ENCODE measurements at places on chromosomes 6 and 20. TPM values are rescaled to one million over a fixed set of nuclear protein-coding genes. Genes with fewer than 3 reads are reported as not detected.

DNA sequence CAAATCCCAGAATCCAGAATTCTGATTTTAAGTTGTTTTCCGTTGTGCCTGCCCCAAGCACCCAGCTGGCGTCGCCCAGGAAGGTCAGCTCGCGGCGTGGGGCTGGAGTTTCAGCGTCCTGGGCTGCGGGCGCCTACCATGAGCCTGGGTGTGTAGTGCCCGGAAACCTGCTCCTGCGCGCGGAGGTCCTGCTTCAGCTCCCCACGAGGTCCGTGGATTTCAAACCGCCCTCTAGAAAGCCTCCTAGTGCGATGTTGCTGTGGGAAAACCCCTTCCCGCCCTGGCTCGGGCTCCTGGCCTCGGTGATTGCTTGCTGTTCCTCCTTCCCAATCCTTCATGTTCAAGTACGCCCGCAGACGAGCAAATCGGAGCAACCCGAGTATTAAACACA, 51.3 kb upstream of the NRN1 start:
- DNase-seq = no peak

DNA sequence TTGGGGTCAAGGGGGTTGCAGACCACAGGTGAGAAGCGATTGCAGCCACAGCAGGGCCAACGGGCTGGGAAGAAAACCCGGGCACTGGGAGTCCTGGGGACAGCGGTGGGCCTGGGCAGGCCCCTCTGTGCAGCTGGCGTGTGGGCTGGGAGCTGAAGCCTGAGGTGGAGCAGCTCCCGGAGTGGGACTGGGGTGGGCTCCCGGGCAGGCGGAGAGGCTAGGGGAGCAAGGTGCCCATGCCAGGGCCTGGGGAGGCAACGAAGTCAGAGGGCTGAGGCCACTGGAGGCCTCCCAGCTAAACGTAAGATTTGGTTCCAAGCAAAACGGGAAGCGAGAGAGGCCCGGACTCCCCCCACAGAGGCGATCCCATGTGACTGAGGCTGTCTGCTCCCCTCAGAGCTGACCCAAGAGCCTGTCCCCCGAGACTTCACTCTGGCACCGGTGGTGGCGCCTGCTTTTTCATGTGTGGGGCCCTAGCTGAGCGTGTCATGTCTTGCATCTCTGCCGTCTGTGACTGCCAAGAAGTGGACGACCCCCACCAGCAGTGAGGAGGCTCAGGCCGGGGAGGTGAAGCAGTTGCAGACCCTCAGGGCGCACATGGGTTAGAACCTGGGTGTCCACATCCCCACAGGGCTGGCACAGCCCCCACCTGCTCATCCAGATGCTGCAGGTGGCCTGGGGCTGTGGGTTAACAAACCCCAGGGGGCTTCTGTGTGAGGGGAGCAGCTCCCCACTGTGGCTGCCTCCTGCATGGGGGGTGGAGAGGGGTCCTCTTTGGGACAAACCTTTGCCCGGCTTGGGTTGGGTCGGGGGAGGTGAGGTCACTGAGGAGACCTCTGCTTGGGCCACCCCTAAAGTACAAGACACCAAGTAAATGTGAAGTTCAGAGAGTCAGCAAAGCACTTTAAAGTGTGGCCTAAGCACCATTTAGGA, 212.3 kb downstream of the TAF4 start:
- DNase-seq = no peak

DNAH8 gene
- total RNA-seq = not detected

MROH8 gene
- 0.13 TPM for total RNA-seq

GRCh38 chr6:129704708-129705107, 5.3 kb downstream of the ARHGAP18 start:
- DNase-seq = no peak

DNA sequence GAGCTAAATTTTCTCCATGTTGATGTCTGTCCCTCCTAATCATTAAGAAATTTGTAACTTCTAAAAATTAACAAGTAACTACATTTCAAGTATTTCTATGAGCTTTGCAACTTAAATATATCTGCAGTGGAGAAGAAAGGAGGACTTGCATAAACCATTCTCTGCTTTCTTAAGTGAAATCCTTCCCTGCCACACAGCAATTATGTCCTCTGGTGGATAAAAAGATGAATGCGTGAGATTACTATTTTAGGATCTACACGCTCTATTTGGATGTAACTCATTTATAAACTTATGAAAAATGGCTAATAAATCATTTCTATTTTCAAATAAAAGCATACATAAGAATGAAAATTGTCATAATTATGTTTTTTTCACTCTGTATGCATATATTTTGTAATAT, 338.0 kb upstream of the PTCHD4 start:
- DNase-seq = no peak

ABHD12 gene
- 88.3 TPM for total RNA-seq

GRCh38 chr6:13671548-13672127, 40.0 kb downstream of the RANBP9 start:
- DNase-seq = no peak

- no peak for DNase-seq
These were observed 90.4 kb downstream of the BMP2 start for GRCh38 chr20:6857927-6858326.

DNA sequence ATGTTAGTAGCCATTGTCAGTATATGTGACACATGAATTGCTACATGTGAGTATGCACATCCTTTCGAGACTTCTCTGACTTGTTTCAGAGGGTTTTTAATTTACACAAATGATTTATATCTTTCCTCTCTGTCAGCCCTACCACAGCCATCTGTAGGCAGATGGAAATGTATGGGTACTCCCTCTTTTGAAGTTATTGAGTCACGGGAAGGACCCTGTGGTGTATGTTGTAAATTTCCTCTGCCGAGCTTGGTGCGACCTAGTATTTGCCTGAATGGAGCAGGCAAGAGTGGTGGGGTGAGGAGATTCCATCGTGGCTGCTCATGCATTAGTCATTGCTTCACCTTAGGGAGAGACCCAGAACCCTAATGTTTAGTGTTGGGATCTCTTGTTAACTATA, 171.9 kb downstream of the JARID2 start:
- no peak for DNase-seq

DNA sequence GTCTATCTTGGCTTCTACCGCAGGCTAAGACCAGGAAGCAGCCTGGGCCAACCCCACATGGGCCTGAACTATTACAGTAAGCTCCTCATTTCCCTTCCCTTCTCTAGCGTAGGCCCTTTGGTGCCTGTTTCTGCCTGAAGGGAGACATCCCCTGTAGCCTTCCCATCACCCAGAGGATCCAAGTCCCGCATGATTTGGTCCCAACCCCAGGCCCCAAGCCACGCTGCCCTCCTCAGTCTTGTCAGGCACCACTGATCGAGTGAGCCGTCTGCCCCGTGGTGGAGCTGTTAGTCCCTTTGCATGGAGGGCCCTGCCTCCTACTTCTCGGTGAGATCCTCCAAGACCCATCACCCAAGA, 46.4 kb downstream of the EBF4 start:
- no peak for DNase-seq

ADGRF1 gene
- 5.3 TPM for total RNA-seq

DNA sequence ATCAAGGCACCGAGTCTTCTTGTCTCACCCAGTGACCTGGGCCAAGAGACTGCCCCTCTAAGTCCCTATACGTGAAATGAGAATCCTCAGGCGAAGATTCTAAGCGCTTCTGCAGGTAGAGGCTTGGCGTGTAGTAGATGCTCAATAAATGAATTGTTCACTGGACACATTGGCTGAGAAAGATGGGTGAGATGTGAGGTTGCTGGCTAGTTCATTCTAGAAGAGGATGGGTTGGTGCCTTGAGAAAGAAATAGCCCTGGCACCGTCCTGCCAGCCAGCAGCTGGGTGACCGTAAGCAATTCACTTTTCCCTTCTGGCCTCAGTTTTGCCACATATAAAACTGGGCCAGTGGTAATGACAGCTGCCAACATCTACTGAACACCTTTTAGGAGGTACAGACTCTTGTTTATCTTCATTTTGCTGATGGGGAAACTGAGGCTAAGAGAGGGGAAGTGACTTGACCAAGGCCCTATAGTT, 1.4 kb downstream of the SRC start:
- no peak for DNase-seq

FILIP1 gene
- 0.21 TPM for total RNA-seq

DNA sequence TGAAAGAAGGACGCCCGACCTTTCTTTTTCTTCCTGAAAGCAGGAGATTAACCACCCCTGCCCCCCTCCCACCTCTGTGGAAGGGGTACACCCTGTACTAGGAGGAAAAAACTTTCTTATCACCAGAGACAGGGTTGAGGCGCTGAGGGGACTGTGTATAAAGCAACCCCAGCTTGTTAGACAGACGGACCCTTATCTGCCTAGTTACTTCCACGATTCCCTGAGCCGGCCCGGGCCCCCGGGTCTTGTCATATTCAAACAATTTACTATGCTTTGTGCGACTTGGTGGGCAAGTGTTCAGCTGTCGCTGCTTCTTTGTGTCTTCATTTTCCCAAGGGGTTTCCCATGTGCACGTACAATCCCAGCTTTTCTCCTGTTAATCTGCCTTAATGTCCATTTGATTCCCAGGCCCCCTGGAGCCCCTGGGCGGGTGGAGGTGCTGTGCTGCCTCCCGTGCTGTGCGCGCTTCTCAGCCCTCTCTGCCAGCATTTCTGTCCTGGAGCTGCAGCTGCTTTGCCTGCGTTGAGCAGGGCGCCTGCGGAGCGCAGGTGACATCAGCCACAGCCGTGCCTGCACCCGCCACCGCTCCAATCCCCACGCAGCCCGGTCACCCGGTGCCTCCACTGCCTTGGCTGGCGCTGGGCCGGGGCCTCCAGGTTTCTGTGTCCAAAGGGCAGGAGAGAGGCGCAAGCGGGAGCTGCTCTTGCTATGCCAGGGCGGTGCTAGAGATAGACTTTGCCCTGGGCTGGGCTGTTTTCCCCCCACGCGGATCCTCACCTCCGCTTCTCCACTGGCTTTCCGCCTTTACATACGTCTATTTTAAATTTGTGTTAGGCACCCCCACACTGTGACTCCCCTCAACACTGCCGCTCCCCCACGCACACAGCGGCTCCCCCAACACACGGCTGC, 96.2 kb downstream of the TTLL2 start:
- no peak for DNase-seq

ANKRD66 gene
- total RNA-seq = not detected

DNA sequence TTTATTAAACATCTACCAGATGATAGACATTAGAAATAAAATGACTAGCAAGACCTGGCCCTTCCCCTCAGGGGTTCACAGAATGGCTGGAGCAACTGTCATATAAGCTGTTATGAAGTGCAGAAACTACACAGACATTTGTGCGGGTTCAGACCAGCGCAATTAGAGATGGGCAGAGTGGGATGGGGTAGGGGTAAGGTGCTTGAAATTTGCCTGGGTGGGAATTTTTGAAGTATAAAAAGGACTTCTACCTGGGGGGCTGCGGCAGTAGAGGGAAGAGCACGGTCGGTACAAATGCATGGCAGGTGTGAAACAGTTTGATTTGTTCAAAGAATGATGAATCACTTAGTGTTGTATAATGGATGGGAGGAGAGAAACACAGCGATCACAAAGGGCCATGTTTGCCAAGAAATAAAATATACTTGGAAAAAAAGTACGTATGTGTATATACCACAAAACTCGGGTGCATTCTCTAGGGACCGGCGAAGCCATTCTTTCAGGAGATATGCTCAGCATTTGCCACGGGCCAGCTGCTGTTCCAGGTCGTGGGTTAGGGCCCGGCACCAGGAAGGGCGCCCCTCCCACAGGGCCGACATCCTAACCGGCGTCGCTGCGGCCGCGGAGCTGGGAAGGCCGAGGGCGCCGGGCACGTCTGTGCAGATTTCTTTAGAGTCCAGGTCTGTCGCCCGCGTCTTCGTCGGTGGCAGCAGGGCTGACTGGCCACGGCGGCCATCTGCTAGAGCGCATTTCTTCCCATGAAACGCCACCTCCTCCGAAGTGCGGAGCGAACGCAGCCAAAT, 809 bp upstream of the NOL7 start:
- no peak for DNase-seq

SPATS1 gene
- total RNA-seq = not detected

DNA sequence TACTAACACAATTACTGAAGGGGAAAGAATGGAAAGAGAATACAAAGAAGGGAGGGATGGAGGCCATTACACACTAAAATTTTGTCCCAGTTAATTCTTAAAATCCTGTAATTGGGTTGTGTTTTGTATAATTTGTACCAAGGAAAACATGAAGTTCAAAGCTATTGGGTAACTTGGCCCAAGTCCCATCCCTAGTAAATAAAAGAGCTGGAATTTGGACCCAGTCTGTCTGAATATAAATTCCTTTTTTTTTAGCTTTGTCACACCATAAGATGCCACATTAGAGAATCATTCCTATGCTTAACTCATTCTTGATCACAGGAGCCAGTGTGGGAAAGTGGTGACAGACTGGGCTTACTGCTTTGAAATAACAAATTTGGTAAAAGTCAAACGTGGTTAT, 66.8 kb upstream of the CBLN4 start:
- DNase-seq = no peak

- DNase-seq = no peak
These were observed 340.0 kb upstream of the PRDM1 start for GRCh38 chr6:105746130-105746505.

GRCh38 chr6:154566866-154567265, 56.4 kb upstream of the CNKSR3 start:
- DNase-seq = no peak

DNA sequence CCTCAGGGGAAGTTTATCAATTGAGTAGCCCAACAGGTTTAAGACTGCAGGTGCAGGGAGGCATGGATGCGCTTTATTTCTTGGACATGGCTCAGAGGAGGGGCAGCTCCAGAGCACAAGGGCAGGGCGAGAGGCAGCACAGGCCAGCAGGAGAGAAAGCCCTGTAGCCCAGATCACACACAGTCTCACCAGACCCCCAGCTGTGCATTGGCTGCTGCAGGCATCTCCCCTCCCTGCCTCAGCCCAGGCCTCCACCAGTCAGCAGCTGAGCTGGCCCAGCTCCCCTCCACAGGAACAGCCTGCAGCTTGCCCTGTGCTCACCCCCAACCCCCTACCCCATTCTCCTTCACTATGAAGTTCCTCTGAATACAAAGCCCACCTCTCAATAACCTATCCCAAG, 24.7 kb downstream of the MRPL14 start:
- no peak for DNase-seq

DNA sequence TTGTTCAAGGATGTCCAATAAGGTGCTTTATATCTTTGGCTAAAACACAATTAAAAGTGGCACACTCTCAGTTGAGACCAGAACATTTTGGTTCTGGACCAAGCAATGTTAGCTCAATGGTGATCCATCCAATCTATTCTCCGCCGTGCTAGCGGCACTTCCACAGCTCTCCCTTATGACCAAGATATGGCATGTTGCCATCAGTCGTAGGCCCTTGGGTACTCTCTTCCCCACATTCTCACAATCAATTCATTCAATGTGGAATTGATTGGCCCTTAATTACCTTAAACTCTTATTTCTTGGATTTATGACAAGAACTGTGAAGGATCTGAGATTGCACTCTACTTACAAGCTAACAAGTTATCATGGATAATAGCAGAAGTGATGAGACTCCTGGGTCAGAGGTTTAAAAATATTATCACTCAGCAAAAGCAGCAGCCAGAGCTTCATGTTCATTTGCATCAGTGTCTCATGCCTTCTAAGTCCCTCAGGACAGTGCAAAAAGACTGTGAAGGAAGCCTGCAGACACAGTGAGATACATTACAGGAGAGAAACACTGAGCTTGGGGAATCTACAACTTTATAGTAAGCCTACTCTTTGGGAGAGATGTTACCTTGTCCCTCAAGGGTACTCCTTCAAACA, 80.0 kb upstream of the ARG1 start:
- no peak for DNase-seq

All from kidney epithelial cell (primary cell).